ENCODE measurements at places on chromosomes 1 and 21. TPM values are rescaled to one million over a fixed set of nuclear protein-coding genes. Genes with fewer than 3 reads are reported as not detected.

RHBDL2 gene
- 3.8 TPM for total RNA-seq

RXRG gene
- total RNA-seq = not detected

RNF19B gene
- 14.7 TPM for total RNA-seq

HRNR gene
- total RNA-seq = not detected

RORC gene
- not detected for total RNA-seq

LRIF1 gene
- 14.0 TPM for total RNA-seq

CAP1 gene
- 509 TPM for total RNA-seq

KCNH1 gene
- 0.14 TPM for total RNA-seq

FAF1 gene
- total RNA-seq = 69.5 TPM

TSSK3 gene
- 0.30 TPM for total RNA-seq

ASH1L gene
- total RNA-seq = 33.9 TPM

IL20 gene
- total RNA-seq = not detected

CNR2 gene
- total RNA-seq = not detected

DISP1 gene
- 6.8 TPM for total RNA-seq

ZNF644 gene
- 62.4 TPM for total RNA-seq

SELE gene
- not detected for total RNA-seq

TMOD4 gene
- total RNA-seq = not detected

VN1R5 gene
- not detected for total RNA-seq

PFKFB2 gene
- total RNA-seq = 6.7 TPM

AADACL3 gene
- total RNA-seq = not detected

SFT2D2 gene
- total RNA-seq = 39.5 TPM

TEDDM1 gene
- not detected for total RNA-seq

KCNE1 gene
- total RNA-seq = 0.30 TPM

ASCL5 gene
- total RNA-seq = not detected

CA6 gene
- total RNA-seq = not detected

E2F2 gene
- total RNA-seq = under 0.01 TPM

HYI gene
- total RNA-seq = 51.4 TPM
